ENCODE measurements at places on chromosomes 11 and 22.

DNA sequence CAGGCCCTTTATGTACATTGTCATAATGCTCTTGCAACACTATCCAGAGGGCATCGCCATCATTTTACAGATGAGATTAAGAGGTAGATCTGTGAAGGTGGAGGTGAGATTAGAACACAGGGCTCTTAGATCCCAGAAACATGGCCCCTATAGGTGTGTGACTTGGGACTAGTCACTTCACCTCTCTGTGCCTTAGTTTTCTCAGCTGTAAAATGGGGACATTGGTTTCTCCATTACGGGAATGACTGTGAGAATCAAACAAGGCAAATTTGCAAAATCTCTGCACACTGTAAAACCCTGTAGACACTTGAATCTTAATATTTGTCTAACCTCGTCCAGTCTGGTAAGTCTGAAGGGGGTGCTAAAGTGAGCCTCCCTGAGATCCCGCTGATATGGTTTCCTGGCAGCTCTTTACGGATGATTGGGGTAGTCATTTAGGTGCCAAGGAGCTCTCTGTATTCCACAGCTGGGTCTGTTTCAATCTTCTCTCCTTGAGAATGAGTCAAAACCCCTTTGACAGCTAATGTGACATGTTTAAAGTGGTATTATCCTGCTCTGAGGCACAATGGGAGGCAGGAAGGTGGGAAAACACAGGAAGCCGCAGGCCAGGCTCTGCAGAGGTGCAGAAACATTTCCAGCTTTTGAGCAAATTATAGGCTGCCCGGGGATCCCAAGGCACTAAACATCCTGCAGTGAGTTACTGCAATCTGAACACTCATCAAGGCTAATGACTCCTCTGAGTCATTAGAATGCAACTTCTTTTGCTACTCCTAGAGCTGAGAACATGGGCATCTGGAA lies 140.8 kb downstream of the CCDC81 start:
- no peak for DNase-seq

- no peak for DNase-seq
Measured at GRCh38 chr11:21931436-21932101, 261.3 kb upstream of the ANO5 start.

GRCh38 chr22:37967637-37968451 lies 14.3 kb downstream of the POLR2F start:
- DNase-seq = no peak

DNA sequence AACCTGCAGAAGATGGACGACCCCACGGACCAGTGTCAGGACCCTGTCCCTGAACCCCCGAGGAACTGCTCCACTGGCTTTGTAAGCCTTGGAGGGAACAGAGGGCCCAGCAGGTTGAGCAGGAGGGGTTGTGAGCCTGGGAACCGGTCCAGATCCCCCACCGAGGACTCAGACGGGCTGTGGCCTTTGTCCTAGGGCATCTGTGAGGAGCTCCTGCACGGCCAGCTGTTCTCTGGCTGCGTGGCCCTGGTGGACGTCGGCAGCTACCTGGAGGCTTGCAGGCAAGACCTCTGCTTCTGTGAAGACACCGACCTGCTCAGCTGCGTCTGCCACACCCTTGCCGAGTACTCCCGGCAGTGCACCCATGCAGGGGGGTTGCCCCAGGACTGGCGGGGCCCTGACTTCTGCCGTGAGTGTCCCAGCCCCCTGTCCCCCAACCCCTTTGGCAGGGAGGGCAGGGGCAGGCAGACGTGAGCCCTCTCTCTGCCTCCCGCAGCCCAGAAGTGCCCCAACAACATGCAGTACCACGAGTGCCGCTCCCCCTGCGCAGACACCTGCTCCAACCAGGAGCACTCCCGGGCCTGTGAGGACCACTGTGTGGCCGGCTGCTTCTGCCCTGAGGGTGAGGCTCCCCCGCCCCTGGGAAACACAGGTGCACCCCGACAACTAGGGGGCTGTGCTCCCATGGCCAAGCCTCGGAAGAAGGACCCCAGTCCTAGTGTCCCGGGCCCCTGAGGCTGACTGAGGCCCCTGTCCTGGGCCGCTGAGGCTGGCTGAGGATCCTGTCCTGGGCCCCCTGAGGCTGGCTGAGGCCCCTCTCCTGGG lies 6.4 kb downstream of the MUC5AC start:
- DNase-seq = no peak

DNA sequence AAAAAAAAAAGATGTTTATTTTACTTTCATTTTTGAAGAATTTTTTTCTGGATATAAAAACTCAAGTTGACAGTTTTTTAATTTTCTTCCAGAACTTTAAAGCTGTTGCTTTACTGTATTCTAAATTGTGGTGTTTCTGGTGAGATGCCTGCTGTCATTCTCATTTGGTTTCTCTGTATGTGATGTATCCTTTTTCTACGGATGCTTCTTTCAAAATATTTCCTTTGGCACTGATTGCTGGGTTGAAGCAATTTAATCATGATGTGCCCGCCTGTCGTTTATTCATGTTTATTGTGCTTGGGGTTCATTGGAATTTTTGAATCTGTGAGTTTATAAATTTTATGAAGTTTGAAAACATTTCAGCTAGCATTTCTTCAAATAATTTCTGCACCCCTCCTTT lies 29.4 kb upstream of the CTSD start:
- no peak for DNase-seq

DNA sequence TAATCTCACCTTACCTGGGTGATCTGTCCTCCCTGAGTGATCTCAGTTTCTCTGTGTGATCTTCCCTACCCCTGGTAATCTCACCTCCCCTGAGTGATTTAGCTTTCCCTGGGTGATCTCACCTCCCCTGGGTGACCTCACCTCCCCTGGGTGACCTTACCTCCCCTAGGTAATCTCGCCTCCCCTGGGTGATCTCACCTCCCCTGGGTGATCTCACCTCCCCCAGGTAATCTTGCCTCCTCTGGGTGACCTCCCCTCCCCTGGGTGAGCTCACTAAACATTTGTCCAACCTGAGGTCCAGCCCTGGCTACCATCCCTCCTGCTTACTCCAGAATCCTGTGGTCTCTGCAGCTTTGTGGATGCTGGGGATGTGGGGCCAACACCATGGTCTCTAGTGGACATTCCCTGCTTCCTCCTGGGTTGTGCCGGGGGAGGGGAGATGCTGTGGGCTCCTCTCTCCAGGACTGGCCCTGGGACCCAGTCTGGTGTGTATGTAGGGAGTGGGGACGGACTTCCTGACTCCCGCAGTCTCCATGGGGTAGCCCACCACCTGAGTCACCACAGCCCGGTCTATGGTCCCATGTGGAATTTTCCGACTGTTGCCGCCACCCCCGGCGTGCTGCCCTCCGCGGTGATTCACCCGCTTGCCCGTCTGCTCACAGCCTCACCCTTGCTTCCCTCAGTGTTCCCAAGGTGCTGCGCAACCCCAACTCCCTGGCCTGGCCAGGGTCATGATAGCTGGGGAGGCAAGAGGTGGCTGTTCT lies 9.9 kb downstream of the LSP1 start:
- DNase-seq = no peak

DNA sequence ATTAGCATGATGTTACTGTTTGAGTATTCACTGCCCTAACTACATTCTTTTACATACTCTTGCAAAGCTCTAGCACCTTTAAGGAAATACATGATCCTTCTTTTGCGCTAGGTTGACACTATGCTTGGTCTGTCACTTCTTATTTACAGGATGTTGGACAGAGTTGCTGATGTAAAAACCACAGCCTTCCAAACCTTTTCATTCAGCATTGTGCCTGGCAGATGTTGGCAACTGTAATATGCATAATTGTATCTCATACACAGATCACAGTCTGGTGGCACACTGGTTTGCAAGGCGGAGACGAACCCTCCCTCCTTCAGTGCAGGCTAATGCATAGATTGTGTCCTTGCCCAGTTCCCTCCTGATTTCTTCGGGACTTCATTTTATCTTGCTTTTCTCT lies 224.1 kb downstream of the SNX19 start:
- no peak for DNase-seq

DNA sequence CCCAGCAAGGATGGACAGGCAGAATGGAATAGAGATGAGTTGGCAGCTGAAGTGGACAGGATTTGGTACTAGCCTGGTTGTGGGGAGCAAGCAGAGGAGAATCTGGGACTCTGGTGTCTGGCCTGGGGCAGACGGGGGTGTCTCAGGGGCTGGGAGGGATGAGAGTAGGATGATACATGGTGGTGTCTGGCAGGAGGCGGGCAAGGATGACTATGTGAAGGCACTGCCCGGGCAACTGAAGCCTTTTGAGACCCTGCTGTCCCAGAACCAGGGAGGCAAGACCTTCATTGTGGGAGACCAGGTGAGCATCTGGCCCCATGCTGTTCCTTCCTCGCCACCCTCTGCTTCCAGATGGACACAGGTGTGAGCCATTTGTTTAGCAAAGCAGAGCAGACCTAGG lies 2.3 kb downstream of the GSTP1 start:
- no peak for DNase-seq

DNA sequence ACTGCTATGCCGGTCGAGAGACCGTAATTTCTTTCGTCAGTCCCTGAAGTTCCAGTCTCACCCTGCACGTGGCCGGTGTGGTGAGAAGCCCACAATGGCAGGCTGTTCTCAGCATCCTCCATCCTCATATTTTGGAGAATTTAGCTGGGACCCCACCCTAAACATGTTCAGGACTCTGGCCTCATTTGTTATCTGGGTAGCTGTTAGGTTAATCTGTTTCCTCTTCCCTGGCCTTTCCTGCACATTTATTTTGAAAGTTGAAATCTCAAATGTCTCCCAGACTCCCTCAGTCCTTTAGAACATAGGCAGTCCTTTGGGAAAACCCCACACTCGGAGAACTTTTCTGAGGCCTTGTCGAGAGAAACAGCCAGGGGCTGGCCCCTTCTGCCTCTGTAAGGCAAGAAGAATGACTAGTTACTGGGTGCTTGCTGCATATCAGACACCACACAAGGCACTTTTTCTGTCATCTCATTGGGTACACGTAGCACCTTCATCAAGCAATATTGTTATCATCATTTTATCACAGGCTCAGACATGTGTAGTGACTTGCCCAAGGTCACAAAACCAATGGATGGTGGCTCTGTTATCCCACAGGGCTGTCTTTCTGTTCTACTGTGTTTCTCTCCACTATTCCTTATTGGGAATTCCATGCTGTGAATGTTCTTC lies 109.3 kb upstream of the CRYBB3 start:
- DNase-seq = no peak

- DNase-seq = no peak
Measured at GRCh38 chr11:95877291-95877690, 46.6 kb downstream of the MTMR2 start.

- DNase-seq = peak; percentile 39
Measured at GRCh38 chr11:69088676-69089146, 40.0 kb downstream of the TPCN2 start.

DNA sequence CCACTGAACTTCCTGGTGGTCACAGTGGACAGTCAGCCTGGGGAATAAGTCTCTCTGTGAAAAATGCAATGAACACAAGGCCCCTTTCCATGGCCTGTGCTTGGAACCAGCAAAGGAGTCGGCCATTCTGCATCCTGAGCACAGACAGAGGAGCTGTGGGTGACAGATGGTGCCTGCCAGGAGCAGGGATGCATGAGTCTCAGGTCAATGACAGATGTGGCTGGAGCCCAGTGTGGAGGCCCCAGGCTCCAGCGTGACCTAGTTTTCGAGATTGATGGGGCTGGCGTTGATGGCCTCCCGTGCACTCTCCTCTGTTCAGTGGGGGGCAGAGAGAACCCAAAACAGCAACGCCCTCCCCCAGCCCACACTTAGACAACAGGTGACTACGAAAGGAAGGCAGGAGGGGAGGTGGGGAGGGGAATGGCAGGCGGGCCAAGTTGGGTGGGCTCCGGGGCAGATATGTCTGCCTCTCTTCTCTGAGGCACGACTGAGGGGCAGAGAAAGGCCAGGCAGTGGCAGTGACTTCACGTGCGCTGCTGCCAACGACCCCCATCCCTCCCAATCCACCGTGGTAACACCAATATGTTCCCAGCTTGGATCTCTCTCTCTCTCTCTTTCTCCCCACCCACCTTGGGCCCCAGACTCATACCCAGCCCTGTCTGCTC lies 34.4 kb upstream of the CD5 start:
- no peak for DNase-seq

DNA sequence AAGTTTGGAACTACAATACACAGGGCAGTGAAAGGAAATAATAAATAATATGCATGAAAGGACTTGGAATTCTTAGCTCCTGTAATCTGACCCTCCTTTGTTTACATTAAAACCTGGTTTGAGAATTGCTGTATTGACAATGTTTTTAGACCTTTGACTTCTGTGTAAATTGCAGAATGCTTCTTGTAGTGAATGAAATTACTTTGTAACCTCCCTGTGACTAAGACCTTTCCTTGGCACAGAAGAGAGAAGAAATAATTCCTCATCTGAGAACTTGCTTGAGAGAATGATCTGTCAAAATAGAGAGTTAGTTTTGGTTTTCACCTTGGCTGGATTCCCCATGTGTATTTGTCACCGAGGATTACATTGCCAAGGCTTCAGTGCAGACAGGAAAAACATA lies 640.0 kb upstream of the ANO5 start:
- DNase-seq = no peak

DNA sequence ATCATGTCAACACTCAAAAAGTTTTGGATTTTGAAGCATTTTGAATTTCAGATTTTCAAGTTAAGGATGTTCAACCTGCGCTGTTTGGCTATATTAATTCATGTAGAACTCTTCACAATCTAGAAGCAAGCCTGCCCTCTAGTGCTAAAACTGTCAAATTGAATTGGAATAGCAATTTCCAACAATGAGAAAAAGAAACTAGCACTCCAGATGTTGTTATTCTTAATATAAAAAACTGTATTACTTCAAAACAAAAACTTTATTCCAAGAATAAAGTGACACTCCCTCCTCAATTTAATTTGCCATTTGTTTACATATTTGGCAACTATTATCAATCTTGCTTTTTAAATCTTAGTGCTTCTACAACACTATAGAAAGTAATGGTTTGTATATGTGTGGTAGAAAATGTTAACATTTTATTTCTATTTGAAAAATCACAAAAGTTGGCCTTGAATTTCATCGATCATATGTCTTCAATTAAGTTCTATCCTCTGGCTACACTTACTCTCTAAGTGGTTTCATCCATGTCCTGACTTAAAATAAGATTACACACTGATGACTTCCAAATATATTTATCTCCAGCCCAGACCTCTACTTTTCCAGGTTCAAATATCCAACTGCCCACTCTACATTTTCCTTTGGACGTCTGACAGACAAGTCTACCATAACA lies 36.6 kb downstream of the DCUN1D5 start:
- DNase-seq = peak; percentile 38

DNA sequence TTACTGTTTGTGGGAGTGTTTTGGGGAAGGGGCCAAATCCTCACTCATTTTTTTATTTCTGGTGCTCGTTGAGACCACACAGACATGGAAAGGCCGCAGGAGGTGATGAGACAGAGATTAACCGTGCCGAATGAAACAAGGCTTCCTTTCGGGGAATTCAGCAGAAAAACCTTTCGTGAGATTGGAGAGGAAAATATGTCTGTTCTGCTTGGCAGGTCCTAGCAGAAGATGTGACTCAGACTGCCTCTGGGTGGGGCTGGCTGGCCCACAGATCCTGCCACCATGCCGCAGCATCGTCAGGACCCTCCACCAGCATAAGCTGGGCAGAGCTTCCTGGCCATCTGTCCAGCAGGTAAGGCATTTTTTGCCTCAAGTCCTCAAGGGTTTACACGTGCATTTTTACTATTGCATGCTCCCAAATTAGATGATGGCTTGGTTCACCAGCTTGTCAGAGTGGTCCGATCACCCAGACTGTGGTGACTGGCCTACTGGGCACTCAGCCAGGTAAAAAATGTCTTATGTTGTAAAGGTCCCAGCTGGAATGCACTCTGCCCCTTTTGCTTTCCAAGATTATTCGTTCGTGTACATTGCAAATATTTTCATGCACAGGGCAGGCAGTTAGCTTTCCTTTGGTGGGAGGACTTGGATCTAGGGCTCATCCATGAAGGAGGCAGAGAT lies 1.5 kb downstream of the DDB2 start:
- peak; percentile 45 for DNase-seq
